AML-193 (cell line): ENCODE measurements at places on chromosomes 16 and 17.

DNA sequence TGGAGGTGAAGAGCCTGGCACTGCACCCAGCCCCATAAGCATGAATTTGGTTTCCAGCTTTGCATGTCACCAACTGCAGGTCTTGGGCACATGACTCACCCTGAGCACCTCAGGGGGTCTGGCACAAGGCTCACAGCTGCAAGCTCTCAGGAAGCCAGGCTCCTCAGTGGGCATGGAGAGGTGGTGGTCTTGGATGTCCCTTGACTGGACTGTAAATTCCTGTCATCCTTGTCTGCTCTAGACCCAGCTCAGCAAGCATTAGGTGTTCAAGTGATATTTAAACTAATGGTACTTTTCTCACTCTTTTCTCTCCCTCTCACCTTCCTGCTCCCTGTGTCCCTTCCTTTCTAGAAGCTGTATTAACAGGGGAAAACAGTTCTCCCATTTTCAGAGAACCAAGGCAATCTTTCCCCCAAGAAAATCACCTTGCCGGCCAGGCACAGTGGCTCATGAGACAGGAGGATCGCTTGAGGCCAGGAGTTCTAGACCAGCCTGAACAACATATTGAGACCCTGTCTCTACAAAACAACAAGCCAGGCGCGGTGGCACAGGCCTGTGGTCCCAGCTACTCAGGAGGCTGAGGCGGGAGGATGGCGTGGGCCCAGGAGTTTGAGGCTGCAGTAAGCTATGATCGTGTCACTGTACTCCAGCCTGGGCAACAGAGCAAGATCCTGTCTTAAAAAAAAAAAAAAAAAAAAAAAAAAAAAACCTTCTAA is 5.1 kb upstream of the KIFC3 start:
- no peak for DNase-seq

GRCh38 chr16:27264151-27264550 is 4.4 kb downstream of the NSMCE1 start:
- no peak for DNase-seq

GRCh38 chr17:77416105-77416713 is 275.4 kb downstream of the SEC14L1 start:
- no peak for DNase-seq

- no peak for DNase-seq
Observed at GRCh38 chr17:78892520-78892919, 10.5 kb downstream of the CEP295NL start.

GRCh38 chr17:48522031-48522653 is 8.7 kb downstream of the HOXB1 start:
- DNase-seq, result no peak

DNA sequence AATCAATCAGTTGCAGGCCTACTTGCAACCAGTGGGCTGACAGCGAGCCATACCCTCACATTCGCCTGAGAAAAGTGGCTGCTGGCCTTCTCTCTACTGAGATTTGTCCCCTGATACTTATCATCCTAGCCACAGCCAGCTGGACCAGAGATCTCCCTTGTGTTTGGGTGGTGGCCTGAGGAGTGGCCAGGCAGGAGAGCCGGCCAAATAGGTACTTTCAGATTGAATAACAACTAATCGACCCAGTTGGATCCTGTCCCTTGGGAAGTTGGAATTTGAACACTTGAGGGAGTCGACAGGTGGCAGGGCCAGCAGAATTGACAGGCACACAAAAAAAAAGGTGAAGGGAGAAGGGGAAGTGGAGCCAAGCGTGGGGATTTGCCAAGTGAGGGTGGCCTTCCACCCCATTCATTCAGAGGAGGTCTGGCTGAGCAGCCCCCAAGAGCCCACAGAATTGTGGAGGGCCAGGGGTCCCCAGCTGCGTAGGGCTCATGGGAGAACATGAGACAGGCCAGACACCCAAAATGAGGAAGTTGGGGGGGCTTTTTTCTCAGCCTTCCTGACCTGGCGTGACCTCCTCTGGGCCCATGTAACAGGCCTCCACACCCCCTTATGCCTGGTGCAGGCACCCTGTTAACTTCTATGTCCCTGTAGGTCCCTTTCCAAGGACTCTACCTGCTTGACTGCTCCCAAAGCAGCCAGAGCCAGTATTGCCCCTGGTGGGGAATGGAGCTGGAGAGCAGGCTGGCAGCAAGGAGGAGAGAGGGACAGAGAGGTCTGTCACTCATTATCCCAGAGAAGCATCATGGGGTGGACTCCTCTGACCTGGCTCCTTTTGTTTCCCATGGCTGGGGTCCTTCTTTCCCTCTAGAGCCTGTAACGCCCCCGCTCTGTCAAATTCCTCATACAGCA is 2.9 kb upstream of the RANGRF start:
- DNase-seq, result no peak
